NCI-H2081 (cell line): ENCODE measurements at places on chromosomes 5 and 9.

DNA sequence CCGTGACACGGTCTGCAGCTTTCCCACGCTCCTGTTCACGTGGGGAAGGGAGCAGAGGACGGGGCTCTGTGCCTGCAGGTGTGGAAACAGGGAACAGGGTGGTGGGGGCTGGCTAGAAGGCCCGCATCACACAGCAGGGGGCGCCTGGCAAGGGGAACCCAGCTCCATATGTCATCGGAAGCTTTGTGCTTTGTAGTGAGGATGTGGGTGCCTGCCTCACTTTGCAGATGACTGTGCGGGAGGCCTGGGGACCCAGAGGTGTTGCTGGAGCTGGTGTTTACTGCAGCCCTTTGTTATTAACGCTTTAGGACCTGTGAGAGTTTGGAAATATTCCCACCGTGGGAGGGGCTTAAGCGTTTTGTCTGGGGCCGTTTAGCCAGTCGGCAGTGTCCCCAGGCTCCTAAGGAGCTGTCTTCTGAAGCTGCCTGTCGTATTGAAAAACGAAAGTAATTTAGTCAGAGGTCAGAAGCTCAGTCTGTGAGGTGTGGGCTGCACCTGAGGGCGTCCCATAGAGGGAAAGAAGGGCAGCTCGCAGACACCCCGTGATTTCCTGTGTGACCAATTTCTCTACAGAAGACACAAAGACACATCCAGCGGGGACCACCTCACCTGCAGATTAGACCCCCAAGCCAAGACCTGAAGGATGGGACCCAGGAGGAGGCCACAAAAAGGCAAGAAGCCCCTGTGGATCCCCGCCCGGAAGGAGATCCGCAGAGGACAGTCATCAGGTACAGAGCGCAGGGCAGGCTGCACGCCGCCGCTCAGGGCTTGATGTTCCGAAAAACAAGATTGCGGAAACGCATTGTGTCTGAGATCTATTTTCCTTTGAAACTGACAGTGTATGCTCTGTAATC, 9.1 kb downstream of the MAN1B1 start:
- DNase-seq = peak; percentile 30

- no peak for DNase-seq
Observed at GRCh38 chr5:78927657-78928282, 57.3 kb downstream of the ARSB start.

- no peak for DNase-seq
Observed at GRCh38 chr5:150105928-150106615, 19.7 kb upstream of the CSF1R start.

DNA sequence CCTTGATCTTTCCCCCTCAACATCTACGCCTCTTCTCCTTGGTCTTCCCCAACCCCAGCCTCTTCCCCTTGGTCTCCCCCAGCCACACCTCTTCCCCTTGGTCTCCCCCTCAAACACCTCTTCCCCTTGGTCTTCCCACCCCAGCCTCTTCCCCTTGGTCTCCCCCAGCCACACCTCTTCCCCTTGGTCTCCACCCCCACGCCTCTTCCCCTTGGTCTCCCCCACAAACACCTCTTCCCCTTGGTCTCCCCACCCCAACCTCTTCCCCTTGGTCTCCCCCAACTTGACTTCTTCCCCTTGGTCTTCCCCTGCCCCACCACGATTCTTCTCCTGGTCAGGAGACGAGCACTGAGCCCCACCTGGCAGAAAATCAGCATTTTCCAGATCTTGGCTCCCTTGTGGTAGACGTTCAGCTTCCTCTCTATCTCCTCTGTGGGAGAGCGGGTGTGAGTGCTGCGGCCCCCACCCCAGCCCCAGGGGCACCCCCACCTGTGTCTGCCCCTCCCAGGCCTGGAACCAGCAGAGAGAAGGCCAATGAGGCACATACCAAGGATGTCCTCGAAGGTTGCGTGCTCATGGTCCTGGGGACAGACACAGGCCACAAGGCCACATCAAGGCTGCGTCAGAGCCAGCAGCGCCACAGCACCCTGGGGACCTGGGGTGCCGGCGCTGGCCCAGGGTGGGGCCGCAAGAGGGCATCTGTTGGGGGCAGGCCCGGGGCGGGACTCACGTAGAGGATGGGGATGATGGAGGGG, 7.0 kb downstream of the NSMF start:
- DNase-seq = no peak

- no peak for DNase-seq
Observed at GRCh38 chr9:112997236-112997941, 14.6 kb downstream of the ZNF883 start.

- no peak for DNase-seq
Observed at GRCh38 chr5:40551496-40552491, 127.9 kb upstream of the PTGER4 start.

DNA sequence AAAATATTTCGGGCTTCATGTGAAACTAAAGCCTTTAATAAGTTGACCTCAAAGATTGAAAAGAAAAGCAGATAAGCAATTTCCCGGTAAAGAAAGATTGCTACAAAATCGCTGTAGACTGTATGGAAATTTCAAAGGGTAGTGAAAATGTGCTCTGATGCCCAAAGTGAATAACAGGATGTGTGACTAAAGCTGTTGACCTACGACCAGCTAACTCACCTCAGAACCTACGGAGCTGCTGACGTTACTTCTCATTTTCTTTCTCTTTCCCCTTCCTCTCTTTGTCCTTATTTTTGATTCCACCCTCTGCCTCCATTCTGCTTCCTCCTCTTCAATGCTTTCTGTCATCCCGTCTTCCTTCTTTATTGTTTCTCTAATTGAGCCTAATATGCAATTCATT, 103.2 kb downstream of the PDE4D start:
- no peak for DNase-seq

DNA sequence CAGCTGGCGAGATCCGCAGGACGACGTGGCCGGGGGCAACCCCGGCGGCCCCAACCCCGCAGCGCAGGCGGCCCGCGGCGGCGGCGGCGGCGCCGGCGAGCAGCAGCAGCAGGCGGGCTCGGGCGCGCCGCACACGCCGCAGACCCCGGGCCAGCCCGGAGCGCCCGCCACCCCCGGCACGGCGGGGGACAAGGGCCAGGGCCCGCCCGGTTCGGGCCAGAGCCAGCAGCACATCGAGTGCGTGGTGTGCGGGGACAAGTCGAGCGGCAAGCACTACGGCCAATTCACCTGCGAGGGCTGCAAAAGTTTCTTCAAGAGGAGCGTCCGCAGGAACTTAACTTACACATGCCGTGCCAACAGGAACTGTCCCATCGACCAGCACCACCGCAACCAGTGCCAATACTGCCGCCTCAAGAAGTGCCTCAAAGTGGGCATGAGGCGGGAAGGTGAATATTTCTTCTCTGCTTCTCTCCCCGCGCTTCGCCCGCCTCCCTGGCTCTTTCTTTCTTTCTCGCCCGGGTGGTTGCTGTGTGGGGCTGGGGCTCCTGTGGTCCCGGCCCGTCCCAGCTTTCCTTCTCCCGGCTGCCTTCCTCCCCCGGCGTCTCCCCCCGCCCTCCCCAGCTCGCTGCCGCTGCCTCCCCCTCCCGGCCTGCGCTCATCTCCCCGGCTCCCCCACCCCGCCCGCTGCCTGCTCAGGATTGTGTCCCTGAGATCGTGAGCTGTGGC, 2.2 kb downstream of the NR2F1 start:
- DNase-seq = no peak

- no peak for DNase-seq
Observed at GRCh38 chr5:124806026-124806372, 59.6 kb upstream of the ZNF608 start.
